ENCODE measurements at places on chromosomes 16 and 17. TPM values are rescaled to one million over a fixed set of nuclear protein-coding genes. Genes with fewer than 3 reads are reported as not detected.

DNA sequence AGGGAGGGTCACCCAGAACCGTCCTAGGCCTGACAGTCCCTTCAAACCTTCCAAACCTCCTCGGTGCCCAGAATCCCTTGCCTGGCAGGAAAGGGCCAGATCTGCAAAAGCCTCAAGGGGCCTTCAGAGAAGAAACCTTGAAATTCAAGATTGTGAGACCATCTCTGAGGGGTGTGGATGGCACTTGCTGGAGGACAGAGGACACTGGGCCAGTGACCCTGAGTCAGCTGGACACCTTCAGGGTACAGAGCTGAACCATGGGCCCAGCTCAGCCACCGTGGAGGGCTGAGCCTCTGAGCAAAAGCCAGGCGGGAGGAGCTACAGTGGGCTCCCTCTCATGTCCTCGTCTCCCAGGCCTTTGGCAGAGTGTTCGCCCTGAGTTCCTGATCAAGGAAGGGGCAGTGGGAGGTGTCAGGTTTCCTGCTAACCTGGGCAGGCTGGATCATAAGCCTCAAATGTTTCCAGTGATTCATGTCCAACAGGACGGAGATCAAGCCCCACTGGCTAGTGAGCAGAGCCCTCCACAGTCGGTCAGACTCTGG lies 3.0 kb downstream of the PDILT start:
- H3K36me3 ChIP-seq = no peaks in the 10 kb centered on the region
- DNase-seq = no peak
- H3K27ac ChIP-seq = no peak overlapping the region
- H3K4me1 ChIP-seq = no peaks in the 10 kb centered on the region

DNA sequence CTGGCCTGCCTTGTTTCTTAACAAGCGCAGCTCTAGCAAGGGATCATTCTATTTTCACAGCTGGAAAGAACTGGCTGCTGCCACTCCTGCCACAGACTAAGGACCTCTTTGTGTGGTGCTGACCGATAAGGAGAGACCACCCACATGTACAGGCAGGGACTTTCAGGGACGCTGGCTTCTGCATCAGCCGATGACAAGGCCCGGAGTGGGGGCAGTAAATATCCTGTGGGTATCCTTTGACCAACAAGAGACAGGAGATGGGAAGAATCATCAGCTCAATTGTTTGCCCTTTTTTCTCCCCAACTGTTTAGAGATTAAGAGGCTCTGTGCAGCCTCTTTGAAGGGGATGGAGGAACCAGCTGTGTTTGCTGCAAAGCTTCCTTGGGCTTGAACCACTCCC lies 9.2 kb upstream of the ITPRIPL2 start:
- no peak for DNase-seq
- H3K27me3 ChIP-seq = no peaks in the 10 kb centered on the region
- no peak overlapping the region for H3K27ac ChIP-seq
- peaks cover 13% of the 10 kb centered on the region for H3K4me1 ChIP-seq

TBX21 gene
- 40.4 TPM for total RNA-seq

DNA sequence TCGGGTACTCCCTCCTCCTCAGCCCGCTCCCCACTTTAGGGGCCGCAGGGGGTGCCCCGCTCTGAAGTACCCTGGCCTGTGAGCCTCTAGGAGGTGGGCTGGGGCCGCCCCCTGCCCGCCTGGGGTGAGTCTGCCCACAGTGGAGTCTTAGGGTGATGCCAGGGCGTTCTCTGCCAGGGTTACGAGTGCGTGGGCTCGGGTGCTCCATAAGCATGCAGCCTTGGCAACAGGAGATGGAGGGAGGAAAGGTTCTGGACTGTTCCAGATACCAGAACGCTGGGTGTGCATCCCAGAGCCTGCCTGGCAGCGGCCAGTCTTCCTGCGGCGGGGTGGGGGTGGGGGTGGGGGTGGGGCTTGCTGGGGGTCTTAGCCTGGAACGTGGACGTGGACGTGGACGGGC lies 15.9 kb downstream of the CACNA1H start:
- H3K27ac ChIP-seq = no peak overlapping the region
- H3K4me1 ChIP-seq = no peaks in the 10 kb centered on the region
- H3K27me3 ChIP-seq = no peaks in the 10 kb centered on the region
- no peaks in the 10 kb centered on the region for H3K36me3 ChIP-seq
- no peak overlapping the region for H3K4me3 ChIP-seq
- DNase-seq = no peak

DNA sequence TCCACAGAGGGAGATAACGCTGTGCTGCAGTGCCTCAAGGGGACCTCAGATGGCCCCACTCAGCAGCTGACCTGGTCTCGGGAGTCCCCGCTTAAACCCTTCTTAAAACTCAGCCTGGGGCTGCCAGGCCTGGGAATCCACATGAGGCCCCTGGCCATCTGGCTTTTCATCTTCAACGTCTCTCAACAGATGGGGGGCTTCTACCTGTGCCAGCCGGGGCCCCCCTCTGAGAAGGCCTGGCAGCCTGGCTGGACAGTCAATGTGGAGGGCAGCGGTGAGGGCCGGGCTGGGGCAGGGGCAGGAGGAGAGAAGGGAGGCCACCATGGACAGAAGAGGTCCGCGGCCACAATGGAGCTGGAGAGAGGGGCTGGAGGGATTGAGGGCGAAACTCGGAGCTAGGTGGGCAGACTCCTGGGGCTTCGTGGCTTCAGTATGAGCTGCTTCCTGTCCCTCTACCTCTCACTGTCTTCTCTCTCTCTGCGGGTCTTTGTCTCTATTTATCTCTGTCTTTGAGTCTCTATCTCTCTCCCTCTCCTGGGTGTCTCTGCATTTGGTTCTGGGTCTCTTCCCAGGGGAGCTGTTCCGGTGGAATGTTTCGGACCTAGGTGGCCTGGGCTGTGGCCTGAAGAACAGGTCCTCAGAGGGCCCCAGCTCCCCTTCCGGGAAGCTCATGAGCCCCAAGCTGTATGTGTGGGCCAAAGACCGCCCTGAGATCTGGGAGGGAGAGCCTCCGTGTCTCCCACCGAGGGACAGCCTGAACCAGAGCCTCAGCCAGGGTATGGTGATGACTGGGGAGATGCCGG lies 769 bp downstream of the CD19 start:
- H3K27ac ChIP-seq = no peak overlapping the region
- no peak for DNase-seq
- H3K4me1 ChIP-seq = peaks cover 18% of the 10 kb centered on the region
- H3K27me3 ChIP-seq = no peaks in the 10 kb centered on the region

GRCh38 chr16:28202147-28202746 lies 9.5 kb downstream of the XPO6 start:
- no peaks in the 10 kb centered on the region for H3K27me3 ChIP-seq
- H3K4me1 ChIP-seq = peaks cover 27% of the 10 kb centered on the region
- H3K27ac ChIP-seq = peak overlapping the region; percentile 86
- H3K36me3 ChIP-seq = peaks cover 42% of the 10 kb centered on the region
- peak overlapping the region; percentile 10 for H3K4me3 ChIP-seq
- DNase-seq = no peak

DNA sequence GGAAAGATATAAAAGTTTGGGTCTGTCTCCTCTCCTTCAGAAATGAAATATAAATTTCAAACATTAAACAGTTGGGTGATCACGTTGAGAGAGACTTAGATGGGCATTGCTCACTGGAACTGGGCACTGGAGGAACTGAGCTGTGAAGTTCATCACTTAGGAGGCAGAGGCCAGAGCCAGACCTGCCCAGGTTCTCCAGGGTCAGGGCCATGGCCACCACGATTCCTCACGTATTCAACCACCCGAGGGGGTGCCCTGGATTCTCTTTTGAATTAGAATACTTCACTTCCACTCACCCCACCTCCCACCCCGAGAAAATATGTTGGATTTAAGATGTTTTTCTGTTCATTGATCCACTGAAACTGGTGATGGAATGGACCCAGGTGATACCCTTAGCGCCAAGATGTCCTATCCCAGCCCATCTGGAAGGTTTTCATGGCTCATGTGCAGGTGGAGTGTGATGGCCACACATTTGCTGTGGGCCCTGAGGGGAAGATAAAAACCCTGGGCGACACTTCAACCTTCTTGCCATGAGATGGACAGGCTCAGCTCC lies 6.1 kb downstream of the PRR29 start:
- DNase-seq = no peak
- H3K27ac ChIP-seq = no peak overlapping the region
- no peaks in the 10 kb centered on the region for H3K27me3 ChIP-seq
- H3K4me3 ChIP-seq = no peak overlapping the region

TSNAXIP1 gene
- 0.51 TPM for total RNA-seq

DNA sequence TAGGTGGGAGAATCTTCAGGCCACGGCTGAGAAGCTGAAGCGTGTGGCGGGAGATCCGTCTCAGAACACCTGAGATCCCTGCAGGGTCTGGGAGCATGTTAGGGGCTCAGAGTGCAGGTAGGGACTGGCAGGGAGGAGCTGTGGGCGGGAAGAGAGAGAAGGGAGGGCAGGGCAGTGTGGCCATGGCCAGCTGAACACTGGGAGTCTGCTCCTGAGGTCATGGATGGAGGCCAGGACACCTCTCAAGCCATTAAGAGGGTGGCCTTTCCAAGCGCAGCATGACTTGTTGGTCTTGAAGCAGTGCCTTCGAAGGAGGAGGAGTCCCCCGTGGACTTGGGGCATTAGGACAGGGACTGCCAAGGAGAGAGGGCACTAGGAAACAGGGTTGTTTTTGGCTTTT lies 23.7 kb downstream of the NAA60 start:
- DNase-seq = no peak
- H3K27ac ChIP-seq = no peak overlapping the region
- H3K27me3 ChIP-seq = no peaks in the 10 kb centered on the region
- peaks cover 33% of the 10 kb centered on the region for H3K36me3 ChIP-seq
- no peak overlapping the region for H3K4me3 ChIP-seq
- peaks cover 5% of the 10 kb centered on the region for H3K4me1 ChIP-seq

DNA sequence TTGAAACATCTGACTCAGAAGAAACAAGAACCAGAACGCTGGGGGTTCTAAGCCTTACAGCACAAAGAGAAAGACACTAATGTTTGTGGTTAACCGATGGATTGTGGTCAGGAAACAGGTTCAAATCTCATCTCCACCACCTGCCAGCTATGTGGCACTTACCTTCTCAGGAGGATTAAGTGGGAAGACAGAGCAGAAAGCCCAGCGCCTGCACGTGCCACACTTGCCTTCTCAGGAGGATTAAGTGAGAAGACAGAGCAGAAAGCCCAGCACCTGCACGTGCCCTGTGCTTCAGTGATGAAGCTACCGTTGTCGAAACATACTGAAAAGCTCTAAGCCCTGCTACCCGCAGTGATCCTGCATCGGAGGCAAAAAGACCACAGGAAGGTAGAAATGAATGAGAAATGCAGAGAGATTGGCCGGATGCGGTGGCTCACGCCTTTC lies 90.6 kb downstream of the NXN start:
- H3K4me3 ChIP-seq = no peak overlapping the region
- H3K27me3 ChIP-seq = peaks cover 6% of the 10 kb centered on the region
- no peak overlapping the region for H3K27ac ChIP-seq
- H3K4me1 ChIP-seq = no peaks in the 10 kb centered on the region
- DNase-seq = no peak

- H3K4me1 ChIP-seq = peaks cover 16% of the 10 kb centered on the region
- no peak overlapping the region for H3K27ac ChIP-seq
- peaks cover 38% of the 10 kb centered on the region for H3K27me3 ChIP-seq
- no peaks in the 10 kb centered on the region for H3K36me3 ChIP-seq
- peak overlapping the region; percentile 73 for H3K4me3 ChIP-seq
Measured at GRCh38 chr16:2022723-2023091, 3.1 kb downstream of the NPW start.

Measured in activated T-helper 2 cell treated with anti-CD3 and anti-CD28 coated beads, Interferon-gamma antibody, Interleukin-2, Interleukin-4, amounts not matched to agents 10 μg/mL and 5 μg/mL and 100 μg/mL, durations not matched to agents 14 hours and 24 hours and 36 hours (primary cell).